SJCRH30 (cell line): ENCODE measurements at places on chromosomes 7 and 10. TPM values are rescaled to one million over a fixed set of nuclear protein-coding genes. Genes with fewer than 3 reads are reported as not detected.

- DNase-seq = no peak
Observed at GRCh38 chr10:32130788-32131187, 74.6 kb upstream of the KIF5B start.

DNA sequence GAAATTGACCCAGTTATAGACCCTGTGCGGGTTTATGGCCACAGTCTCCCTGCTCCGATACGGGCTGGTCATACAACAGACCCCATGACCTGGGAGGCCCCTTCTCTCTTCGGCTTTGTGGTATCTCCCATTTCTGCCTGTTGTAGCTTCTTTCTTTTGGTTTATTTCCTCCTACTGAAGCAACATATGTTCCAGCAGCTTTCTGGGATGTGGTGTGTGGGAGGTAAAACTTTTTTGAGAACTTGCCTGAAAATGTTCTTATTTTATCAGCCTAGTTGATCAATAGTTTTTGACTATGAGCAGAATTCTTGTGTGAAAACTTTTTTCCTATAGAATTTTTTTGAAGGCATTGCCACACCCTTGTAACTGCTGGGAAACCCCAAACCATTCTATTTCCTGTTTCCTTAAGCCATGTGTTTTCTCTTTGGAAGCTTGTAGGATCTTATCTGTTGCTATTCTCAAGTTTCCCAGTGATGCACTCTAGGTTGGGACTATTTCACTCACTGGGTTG lies 80.0 kb downstream of the DAGLB start:
- DNase-seq = no peak

DNA sequence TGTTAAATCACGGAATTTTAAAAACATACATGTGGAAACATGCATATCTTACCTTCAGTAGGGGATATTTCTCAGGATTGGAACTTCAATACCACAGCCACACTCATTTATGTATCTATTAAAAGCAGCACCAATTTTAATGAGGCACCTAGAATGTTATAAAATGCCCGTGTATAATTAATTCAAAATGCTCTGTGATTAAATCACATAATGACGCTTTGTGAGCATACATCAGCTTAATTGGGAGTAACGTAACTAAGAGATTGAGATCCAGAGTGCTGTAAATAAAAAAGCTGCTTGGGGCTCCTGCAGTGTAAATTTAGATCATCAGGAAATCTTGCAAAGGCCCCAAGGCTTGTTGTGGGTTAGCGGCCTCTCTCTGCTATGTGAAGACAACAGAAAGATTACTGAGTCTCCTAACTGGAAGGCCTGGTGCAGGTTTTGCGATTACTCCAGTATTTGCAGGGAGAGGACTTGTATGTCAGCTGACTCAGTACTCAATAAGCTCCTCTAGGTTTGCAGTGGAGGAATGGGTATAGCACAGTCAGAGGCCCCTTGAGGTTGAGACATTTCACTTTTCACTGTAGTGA lies 195.5 kb upstream of the PHYHIPL start:
- no peak for DNase-seq

- DNase-seq = no peak
Observed at GRCh38 chr10:72315054-72315453, 39.7 kb downstream of the DNAJB12 start.

The CABCOCO1 gene
- not detected in 2 replicates for total RNA-seq

GRCh38 chr7:46207931-46208634 lies 287.0 kb upstream of the IGFBP3 start:
- DNase-seq = no peak

- no peak for DNase-seq
Observed at GRCh38 chr10:113982296-113982695, 61.4 kb upstream of the ADRB1 start.

The AZGP1 gene
- 0.10 TPM in 1 of 2 replicates, not detected in the other for total RNA-seq

- DNase-seq = no peak
Observed at GRCh38 chr10:78896159-78896928, 172.4 kb upstream of the ZMIZ1 start.

The TMEM178B gene
- 0.63 and 0.73 TPM in 2 replicates for total RNA-seq

DNA sequence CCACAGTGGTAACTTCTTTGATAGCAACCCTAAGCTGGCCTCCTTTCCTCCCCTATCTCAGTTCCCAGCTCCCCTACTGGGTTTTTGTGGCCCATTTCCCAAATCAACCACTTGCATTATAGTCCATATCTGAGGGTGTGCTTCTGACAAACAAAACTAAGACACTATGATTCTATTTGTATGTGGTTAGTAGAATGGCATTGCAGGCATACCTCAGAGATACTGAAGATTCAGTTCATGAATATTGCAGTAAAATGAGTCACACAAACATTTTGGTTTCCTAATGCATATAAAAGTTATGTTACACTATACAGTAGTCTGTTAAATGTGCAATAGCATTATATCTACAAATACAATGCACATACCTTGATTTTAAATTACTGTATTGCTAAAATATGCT lies 15.4 kb upstream of the TMEM243 start:
- no peak for DNase-seq

DNA sequence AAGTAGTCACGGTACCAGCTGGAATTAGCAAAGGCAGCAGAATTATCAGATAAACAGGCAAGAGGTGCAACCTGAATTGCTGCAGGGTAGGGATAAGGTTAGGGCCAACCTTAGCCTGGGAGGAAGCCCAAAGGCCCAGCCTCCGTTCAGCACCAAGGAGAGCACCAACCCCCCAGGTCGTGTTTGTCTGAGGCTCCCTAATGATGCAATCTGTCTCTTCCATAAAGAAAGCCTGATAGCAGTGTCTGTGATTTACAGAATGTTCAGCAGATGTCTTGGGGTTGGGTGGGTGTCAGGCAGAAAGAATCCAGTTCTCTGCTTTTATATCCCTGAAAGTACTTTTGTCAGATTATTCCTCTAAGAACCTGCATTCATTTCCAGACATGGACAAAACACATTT lies 328.4 kb upstream of the AOAH start:
- DNase-seq = peak; percentile 84

The BMPER gene
- total RNA-seq = 0.47 and 0.71 TPM in 2 replicates

The CHN2 gene
- 3.5 and 4.7 TPM in 2 replicates for total RNA-seq

The SSC4D gene
- 0.86 and 1.8 TPM in 2 replicates for total RNA-seq

The MMD2 gene
- not detected in 2 replicates for total RNA-seq

- no peak for DNase-seq
Observed at GRCh38 chr7:34939175-34939574, 98.1 kb downstream of the DPY19L1 start.

GRCh38 chr10:126250045-126250444 lies 138.2 kb downstream of the ADAM12 start:
- peak; percentile 34 for DNase-seq

DNA sequence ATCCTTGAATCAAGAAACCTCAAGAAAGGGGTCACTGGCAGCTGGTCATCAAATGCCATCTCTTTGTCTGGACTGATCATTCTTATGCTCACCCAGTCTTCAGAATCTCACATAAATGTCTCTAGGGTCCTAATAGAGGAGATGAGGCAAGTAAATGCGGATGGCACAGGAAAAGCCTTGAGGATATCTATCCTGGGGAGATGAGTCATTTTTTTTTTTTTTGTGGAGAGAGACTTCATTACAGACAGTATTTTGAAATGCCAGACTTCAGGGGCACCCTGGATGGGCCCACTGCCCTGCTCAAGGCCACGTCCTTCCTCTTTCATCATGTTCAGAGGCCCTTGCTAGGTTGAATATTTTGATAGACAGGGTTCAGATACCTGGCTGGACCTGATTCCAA lies 19.5 kb upstream of the PLPP4 start:
- DNase-seq = no peak

The CH25H gene
- 0.22 TPM in 1 of 2 replicates, not detected in the other for total RNA-seq
